ENCODE measurements at places on chromosomes 1 and 21.

DNA sequence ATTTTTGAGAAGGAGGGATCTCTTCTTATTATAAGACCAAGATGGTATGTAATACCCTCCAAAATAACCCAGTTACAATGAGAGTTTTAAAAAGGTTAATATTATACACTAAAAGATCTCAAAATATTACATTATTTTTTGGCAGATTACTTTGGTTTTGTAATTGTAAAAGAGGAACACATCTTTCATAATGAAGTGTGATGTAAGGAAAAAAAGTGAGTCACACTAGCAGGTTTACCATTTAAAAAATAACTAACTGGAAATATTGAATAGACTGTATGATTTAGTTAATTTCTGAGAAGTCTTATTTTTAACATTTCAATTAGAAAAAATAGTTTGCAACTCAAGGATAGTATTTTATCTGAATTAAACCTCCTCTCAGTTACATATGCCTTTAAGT is 1.1 kb downstream of the F5 start:
- DNase-seq, result no peak

- DNase-seq, result no peak
Measured at GRCh38 chr1:175744833-175745232, 1.4 kb upstream of the TNR start.

- peak; percentile 19 for DNase-seq
Measured at GRCh38 chr1:184387476-184388318, 868 bp downstream of the C1orf21 start.

DNA sequence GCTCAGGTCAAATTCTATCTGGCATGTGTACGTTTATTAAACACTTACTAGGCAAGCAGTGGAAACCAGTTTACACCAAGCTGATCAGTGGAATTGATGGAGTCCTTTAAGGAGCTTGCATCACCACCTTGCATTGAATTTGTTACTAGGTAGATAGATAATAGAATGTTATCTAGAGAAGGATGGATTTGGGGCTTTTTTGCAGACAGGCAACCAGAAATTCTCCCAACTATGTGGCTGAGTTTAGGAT is 44.9 kb downstream of the HHAT start:
- no peak for DNase-seq

DNA sequence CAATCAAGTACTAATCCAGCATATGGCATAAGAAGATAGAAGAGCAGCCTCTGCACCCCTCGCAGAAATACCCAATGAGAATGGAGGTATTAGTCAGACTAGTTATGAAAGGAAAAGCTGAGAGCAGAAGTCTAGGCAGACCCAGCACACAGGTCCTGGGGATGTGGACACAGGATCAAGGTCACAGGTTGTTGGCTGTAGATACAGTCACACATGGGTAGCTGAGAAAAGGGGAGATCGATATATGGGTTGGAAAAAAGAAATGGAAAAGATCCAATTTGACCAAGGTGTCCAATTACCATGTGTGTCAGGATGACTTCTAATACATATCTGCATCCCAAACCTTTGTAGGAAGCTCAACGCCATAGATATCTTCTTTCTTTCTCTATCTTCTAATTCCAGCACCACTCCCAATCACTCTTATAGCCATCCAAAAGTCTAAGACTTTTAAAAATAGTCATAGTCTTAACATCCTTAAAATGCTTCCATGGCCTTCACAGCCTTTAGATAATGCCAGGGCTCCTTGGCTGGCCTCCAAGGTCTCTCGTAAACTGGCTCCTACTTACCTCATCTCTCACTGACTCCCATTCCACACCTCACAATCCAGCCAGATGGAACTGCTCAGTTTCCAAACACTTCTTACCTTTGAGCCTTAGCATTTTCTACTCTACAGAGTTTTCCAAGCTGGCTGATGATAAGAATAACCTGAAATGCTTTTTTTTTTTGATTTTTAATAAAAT is 8.3 kb upstream of the ZC3H11B start:
- no peak for DNase-seq

DNA sequence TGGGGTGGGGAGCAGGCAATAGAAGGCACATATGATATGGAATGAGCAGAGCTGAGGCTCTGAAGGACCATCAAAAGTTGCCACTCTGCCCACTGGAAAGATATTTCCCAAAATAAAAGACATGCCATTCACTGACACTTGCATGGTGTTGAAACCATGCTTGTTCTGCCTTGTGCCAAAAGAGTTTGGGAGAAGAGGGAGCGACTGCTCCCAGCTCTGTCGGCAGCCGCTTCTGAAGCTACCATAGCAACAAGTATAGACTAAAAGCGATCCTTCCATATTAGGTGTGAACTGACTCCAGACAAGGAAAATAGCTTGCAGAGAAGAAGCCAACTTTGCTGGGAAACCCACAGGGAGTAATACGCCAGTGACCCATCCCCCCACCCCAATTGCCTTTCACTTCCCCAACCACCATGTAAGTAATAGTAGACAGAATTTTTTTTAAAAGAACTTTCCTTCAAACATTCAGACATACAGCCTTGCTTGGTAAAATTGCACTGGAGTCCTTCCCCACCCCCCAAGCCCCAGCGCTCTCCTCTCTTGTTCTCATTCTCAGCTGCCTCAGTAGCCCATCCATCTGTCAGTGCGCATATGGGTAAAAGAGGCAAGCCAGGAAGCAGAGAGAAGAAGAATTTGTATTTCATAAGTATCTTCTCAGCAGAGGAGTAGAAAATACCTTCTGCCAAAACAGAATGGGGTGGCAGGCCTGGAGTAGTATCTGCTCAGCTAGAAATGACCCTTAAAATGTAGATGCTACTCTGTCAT is 263.7 kb downstream of the OMA1 start:
- DNase-seq, result no peak

- no peak for DNase-seq
Measured at GRCh38 chr1:40058453-40059337, 18.2 kb downstream of the CAP1 start.

DNA sequence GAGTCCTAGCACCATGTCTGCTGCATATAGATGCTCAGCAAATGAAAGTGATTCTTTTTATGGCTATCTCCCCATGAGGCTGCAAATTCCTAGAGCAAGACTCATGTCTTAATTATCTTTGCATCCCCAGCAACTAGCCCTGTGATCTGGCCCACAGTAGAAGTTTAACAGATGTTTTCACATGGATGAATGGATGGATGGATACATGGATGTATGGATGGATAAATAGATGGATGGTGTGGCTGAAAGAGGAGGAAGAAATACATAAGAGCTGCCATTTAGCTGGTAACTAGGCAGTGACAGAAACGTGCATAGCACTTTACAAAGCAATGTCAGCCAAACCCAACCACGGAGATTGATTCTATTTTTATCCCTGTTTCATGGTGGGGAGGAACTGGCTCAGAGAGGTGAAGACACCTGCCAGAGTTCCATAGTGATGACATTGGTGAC is 32.7 kb upstream of the ZBTB40 start:
- peak; percentile 80 for DNase-seq

DNA sequence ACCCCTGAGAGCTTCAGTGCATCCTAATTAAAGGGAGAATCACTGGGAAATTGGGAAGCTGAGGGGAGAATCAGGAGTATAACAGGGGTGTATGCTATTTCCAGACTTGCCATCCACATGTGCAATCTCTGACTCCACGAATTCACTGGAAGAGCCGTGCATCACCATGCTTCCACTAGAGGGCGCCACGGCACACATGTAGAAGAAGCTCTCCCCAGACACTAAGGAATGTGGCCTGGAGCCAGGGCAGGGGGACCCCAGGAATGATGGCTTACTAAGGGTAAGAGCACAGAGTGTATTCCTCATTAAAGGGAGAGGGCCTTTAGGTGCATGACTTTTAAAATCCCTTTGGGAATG is 81.5 kb downstream of the ABCA4 start:
- DNase-seq, result peak; percentile 72

- DNase-seq, result no peak
Measured at GRCh38 chr21:32297449-32297848, 1.2 kb upstream of the MRAP start.

GRCh38 chr1:18241891-18242290 is 134.3 kb downstream of the IGSF21 start:
- DNase-seq, result no peak
